ENCODE measurements at places on chromosomes 12 and 14. TPM values are rescaled to one million over a fixed set of nuclear protein-coding genes. Genes with fewer than 3 reads are reported as not detected.

The OTUB2 gene
- total RNA-seq, result 1.1 TPM

The CRIP1 gene
- 2.6 TPM for total RNA-seq

The NFATC4 gene
- 23.2 TPM for total RNA-seq

The MMP19 gene
- 8.6 TPM for total RNA-seq

The TSHR gene
- total RNA-seq, result not detected

The GALNT9 gene
- total RNA-seq, result 0.08 TPM

The TEDC1 gene
- 9.3 TPM for total RNA-seq

The GPR65 gene
- total RNA-seq, result 0.05 TPM

The KLHL28 gene
- total RNA-seq, result 22.7 TPM

The PCNX4 gene
- 128 TPM for total RNA-seq

The ANO4 gene
- 0.99 TPM for total RNA-seq

The KCNMB4 gene
- total RNA-seq, result 1.6 TPM

The TAS2R42 gene
- not detected for total RNA-seq

The FOXN4 gene
- total RNA-seq, result not detected

The IRAK3 gene
- total RNA-seq, result not detected

The DLK1 gene
- not detected for total RNA-seq

The GYS2 gene
- not detected for total RNA-seq

The MSI1 gene
- not detected for total RNA-seq

The TCHP gene
- 14.2 TPM for total RNA-seq

The PELI2 gene
- 4.0 TPM for total RNA-seq

The ADAM20 gene
- 0.88 TPM for total RNA-seq

The COPS7A gene
- 125 TPM for total RNA-seq

The PTHLH gene
- 3.3 TPM for total RNA-seq

The ERBB3 gene
- total RNA-seq, result 188 TPM

The HOXC12 gene
- total RNA-seq, result 0.62 TPM

The OR4K5 gene
- not detected for total RNA-seq

The B4GALNT1 gene
- 3.4 TPM for total RNA-seq

The ITGA7 gene
- 1,498 TPM for total RNA-seq

The ZBTB25 gene
- total RNA-seq, result 5.5 TPM

The RERGL gene
- total RNA-seq, result not detected

The RFLNA gene
- 4.9 TPM for total RNA-seq

The CCDC63 gene
- not detected for total RNA-seq

The C3AR1 gene
- total RNA-seq, result not detected

The RASSF9 gene
- 0.05 TPM for total RNA-seq

The KRT85 gene
- total RNA-seq, result not detected

The CYP27B1 gene
- total RNA-seq, result not detected

The RNASE1 gene
- not detected for total RNA-seq

The MIP gene
- total RNA-seq, result 0.24 TPM

The PRPH gene
- not detected for total RNA-seq

The DDX55 gene
- 15.8 TPM for total RNA-seq

The SLC25A47 gene
- not detected for total RNA-seq

The SCN8A gene
- 13.7 TPM for total RNA-seq

The C14orf132 gene
- total RNA-seq, result 35.7 TPM

The LRTM2 gene
- not detected for total RNA-seq

The NTS gene
- not detected for total RNA-seq

The CLEC2B gene
- total RNA-seq, result 15.2 TPM

The CBLN3 gene
- total RNA-seq, result 1.0 TPM

The NUAK1 gene
- 66.7 TPM for total RNA-seq

The SLC17A8 gene
- total RNA-seq, result not detected

The PLBD1 gene
- total RNA-seq, result 0.21 TPM

The AHSA1 gene
- 165 TPM for total RNA-seq

The HPD gene
- total RNA-seq, result 0.13 TPM

The PZP gene
- total RNA-seq, result not detected

The P2RX7 gene
- total RNA-seq, result 0.21 TPM

The AQP5 gene
- not detected for total RNA-seq

The C12orf50 gene
- total RNA-seq, result not detected

The CNOT2 gene
- total RNA-seq, result 85.9 TPM

The CRIP2 gene
- 856 TPM for total RNA-seq
